AG10803 (cell line): ENCODE measurements at places on chromosomes 3 and 15.

GRCh38 chr3:173401369-173401768, 3.8 kb downstream of the NLGN1 start:
- DNase-seq, result no peak

DNA sequence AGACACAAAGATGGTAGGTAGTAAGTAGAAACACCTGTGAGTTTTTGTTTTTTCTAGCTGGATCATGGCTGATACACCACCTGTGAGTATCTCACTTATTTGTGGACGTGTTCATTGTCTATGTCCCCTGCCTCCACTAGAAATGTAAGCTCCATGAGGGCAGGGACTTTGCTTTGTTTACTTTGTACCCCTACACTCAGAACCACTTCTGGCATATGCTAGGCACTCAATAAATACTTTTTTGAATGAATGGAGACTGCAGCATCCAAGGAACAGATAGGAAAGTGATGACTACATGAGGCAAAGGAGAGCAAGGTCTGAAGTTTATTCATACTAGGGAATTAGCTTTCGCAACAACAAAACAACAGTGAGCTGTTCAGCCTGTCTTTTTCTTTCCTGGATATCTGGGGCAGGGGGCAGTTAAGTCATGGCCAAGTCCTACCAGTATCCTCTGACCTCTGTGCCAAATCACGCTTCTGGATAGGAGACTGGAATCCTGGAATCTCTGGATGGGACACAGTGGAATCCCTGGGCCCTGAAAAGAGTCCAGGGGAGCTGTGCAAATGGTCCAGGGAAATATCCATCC, 11.6 kb upstream of the EPB42 start:
- DNase-seq, result peak; percentile 16

GRCh38 chr3:55423782-55424181, 63.3 kb downstream of the WNT5A start:
- no peak for DNase-seq

DNA sequence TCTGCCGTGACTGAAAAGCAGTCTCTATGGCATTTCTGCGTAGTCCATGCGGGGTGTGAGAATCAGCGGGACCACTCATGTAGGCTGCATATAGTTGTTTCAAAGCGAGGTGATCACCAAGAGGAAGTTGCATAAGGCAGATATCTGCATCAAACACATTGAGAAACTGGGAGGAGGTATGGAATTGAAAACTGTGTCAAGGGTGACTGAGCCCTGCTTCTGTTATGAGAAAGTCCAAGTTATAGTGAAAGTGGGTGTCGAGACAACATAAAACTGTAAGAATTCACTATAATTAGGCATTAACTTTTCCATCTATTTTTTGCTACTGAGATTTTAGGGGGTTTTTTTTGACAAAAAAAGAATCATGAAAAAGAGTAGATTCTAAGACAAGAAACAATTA, 109.3 kb downstream of the ZIC1 start:
- no peak for DNase-seq

DNA sequence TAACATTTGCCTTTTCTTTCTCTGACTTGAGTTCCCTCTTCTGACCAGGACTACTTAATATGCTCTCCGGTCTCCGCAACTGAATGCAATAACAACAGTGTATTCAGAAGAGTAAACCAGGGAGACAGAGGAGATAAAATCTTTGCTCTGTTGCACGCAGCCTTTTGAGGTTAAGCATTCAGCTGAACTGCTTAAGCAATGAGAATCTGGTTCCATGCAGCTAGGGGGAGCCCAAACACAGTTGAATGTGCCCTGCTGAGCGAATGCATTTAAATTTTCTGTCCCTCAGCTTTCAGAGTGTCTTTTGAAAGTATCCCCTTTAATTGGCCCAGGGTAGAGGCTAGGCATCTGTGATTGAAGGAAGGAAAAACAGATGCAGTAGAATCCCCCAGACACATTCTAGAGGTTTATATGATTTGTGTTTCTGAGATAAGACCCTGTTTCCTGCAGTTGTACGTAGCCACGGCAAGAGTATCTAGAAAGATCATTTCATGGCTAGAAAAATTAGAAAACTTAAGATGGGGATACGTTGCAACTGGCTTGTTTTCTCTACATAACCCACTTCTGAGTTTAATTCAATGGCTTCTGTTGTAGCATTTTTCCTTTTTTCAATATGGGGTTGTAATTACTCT, 309.6 kb downstream of the TUSC7 start:
- DNase-seq, result peak; percentile 59

DNA sequence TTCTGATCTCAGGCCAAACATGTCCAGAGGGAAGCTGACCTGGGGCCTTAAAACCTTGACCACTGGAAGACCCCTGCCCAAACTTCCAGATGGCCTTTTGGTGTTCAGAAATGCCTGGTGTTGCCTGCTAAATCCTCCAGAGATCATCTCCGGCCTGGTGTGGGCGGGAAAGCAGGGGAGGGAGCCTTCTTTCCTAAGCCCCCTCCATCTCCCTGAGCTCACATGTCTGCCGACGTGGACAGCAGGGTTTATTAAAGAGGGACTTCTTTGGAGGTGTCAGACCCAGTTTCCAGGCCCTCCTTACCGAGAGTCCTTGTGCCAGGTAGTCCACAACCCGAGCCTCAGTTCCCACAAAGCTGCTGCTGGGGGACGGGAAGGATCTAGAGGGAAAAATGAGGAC, 55.9 kb upstream of the SLC6A1 start:
- DNase-seq, result no peak

DNA sequence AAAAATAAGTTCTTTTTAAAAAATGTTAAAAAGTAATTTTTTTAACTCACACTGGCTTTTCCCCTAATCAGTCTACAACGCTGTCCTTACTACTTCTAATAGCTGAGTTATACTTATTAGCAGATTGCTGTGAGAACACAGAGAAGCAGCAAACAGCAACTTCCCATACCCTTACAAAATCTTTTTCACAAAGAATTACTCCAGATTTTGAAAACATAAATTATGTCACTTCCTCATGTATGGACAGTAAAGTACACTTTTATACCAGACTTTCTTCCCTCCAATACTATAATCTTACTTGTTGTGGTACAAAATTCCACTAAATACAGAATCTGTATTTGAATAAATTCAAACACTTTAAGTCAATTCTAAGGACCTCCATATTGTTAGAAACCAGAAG, 2.1 kb downstream of the PHC3 start:
- DNase-seq, result no peak

GRCh38 chr3:168165390-168166269, 69.9 kb upstream of the GOLIM4 start:
- DNase-seq, result peak; percentile 78

- DNase-seq, result peak; percentile 77
Measured at GRCh38 chr3:88807491-88808105, 299.8 kb upstream of the EPHA3 start.

- no peak for DNase-seq
Measured at GRCh38 chr3:59685432-59685831, 635.6 kb upstream of the CFAP20DC start.
